ENCODE measurements at places on chromosomes 7 and 10. TPM values are rescaled to one million over a fixed set of nuclear protein-coding genes. Genes with fewer than 3 reads are reported as not detected.

DNA sequence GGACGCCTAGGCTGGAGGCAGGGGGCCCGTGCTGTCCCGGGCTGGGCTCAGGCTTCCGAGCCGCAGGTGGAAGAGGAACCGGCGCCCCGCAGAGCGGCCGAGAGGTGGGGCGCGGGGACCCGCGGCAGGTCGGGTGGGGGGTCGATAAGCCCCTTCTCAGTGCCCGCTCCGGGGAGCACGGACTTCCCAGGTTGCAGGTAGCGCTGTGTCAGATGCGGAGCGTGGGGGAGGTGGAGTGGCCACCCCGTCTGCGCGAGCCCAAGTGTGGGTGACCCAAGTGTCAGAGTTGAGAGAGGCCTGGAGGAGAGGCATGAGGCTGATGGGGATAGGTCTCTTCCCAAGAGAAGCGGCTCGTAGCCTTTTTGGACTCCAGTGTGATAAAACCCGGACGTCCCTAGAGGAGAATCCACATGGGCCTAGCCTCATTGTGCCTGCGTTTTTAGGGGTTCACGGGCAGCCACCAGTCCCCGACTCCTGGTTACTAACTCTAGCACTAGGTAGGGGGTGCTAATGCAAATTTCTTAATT, 580 bp downstream of the EEPD1 start:
- no peak for DNase-seq

DNA sequence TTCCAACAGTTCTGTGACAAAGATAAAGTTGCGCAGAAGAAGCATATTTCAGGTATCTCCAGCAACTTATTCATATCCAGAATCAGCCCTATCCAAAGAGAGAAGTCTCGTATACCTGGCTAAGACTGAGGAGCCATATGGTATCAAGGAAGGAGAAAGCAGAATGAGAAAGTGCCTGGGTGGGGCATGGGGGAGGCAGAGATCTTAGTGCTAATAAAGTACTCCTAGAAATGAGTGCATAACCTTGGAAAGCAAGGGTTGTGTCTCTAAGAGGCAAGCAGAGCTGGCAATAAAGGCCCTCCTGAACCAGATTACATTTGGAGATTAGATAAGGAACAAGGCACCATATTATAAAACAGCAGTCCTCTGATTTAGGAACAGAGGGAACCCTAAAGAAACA, 12.7 kb downstream of the TASOR2 start:
- DNase-seq, result no peak

- no peak for DNase-seq
Observed at GRCh38 chr7:148402159-148402558, 188.4 kb upstream of the C7orf33 start.

DNA sequence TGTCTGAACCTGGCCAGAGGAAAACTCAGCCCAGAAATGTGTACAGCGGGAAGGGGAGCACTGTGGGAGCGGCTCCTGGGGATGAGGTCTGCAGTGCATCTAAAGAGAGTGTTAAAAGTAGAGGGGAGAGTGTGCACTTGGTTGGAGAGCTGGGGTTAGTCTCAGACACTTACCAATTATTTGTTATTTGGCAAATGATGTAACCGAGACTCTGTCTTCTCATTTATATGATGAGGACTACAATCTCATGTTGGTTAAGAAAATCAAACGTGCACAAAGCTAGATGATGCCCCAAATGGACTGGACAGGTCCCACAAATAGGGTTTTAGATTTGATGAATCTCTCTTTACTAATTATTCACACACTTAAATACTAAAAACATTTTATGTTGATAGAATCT, 962.4 kb downstream of the GATA3 start:
- DNase-seq, result no peak

DNA sequence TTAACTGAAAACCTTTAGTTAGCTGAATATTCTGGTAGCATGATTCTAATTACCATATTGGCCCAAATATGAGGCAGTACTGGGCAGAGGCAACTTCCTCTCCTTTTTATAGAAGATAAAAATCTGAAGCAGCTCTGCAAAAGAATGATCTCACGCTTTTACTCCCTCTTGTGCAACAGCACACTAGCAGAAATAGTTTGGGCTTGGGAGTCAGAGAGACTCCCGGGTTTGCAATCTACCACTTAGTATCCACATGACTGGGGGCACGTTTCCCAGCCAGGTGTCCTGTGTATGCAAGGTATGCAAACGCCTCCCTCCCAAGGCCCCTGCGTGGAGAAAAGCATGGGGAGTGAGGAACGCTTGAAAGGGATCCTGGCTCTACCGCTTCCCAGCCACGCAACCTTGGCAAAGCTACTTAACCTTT, 47.2 kb upstream of the RHEB start:
- no peak for DNase-seq

DNA sequence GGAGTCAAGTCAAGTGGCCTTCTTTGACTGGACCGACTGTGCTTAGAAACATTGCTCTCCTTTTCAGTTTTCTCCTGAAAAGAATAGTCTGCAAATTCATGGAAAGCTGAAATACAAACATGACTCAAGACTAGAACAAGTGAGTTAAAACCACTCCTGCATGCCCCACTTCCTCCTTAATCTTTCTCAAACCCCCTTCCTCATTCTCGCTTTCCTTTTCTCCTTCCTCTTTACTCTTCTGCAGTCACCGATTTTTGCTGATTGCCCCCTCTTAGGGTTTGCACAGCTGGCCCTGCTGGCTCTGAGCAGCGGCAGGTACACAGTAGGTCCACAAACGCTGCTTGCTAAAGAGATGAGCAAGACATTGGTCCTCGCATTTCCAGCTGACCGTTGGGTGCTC, 34.8 kb upstream of the MKI67 start:
- no peak for DNase-seq

DNA sequence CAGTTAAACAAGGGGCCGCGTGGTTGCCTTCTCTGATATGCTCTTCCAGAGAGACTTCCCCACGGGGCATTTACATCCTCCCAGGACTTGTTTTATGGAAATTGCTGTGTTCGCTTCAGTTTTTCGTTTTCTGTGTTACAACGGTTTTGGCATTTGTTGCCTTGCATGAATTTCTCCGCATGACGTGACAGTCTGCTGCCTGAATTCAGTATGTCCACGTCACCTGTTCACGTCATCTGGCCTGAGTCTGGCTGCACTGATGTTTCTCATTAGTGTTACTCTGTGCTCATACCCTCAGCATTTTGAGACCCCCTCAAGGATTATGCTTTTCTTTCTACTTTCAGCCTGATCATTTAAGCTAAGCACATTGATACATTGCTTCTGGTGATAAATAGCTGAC, 49.1 kb upstream of the INSYN2A start:
- DNase-seq, result no peak

- peak; percentile 43 for DNase-seq
Observed at GRCh38 chr10:87850742-87851205, 12.6 kb downstream of the KLLN start.

DNA sequence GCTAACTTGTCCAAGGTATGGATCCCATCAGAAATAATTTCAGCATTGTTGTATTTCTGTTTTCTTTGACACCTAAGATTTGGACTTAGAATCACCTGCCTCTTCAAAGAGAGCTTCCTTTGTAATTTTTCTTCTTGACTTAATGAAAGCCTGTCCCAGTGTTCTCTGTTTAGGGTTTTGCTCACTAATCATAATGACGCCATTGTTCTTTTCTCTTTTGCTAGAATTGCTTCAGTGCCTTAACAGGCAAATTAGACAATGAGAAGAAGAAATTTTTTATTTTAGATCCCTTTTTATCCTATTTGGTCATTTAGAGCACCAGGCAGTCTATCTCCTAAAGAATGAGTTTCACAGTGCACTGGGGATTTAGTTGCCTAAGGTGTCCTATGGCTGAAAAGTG, 128.5 kb downstream of the SND1 start:
- DNase-seq, result no peak

- DNase-seq, result no peak
Observed at GRCh38 chr7:107960272-107960671, 42.7 kb downstream of the LAMB1 start.

DNA sequence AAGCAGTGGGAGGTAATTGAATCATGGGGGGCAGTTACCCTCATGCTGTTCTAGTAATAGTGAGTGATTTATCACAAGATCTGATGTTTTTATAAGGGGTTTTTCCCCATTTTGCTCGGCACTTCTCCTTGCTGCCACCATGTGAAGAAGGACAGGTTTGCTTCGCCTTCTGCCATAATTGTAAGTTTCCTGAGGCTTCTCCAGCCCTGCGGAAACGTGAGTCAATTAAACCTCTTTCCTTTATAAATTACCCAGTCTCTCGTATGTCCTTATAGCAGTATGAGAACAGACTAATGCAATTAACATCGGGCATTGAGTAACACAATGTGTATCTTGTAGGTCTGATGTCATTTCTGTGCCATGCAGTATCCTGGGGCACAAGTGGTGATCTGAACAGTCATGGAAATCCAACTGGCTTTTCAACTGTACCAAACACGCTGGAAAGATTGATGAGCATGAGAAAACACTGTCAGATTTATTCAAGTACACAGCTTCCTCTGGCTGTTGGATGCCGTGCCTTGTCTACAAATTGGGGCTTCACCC, 208.6 kb upstream of the KIAA1217 start:
- DNase-seq, result no peak

DNA sequence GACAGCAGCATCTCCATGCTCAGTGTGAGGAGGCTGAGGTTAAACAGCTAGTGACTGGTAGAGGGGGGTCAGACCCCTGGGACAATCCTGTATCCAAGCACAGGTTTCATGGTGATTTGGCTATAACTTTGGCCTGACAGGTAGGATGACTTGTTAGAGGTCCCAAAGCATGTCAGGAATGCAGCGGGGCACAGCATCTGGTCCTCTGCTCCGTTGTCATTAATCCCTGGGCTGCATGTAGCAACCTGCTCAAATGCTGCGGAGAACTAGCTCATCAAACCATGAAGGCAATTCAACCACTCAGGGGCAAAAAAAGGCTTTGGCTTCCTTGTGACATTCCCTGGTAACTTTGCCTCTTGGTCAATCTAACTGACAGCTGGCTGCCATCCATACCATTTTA, 26.8 kb downstream of the WNT2 start:
- DNase-seq, result no peak

- no peak for DNase-seq
Observed at GRCh38 chr10:37948210-37948609, 28.2 kb downstream of the ZNF25 start.

- no peak for DNase-seq
Observed at GRCh38 chr10:25120188-25120587, 54.6 kb upstream of the GPR158 start.

DNA sequence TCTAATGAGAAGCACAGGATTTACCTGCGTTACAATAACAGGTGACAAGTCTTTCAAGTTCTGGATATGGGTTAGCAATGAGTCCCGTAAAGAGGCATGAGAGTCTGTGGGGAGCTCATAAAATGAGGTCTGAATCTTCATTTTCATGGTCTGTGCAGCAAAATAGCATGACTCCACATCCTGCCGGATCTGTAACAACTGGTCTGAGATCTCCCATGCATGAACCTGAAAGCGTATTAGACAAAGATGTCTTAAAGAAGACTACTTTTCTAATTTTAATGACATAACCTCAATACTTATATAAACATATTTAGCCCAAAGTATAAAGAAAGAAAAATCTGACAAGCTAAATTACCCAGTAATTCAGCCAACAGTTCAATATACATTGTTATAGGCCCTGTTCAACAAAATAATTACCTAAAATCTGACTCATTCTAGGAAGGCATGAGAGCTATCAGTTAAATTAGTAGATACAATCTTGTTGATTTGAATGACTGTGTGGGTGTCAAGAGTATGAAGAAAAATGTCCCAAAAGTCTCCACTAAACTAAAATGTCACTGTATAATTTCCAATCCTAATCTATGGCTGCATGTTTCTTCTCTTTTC, 36.9 kb downstream of the TNPO3 start:
- no peak for DNase-seq

- no peak for DNase-seq
Observed at GRCh38 chr10:54484186-54484585, 316.8 kb downstream of the PCDH15 start.

DNA sequence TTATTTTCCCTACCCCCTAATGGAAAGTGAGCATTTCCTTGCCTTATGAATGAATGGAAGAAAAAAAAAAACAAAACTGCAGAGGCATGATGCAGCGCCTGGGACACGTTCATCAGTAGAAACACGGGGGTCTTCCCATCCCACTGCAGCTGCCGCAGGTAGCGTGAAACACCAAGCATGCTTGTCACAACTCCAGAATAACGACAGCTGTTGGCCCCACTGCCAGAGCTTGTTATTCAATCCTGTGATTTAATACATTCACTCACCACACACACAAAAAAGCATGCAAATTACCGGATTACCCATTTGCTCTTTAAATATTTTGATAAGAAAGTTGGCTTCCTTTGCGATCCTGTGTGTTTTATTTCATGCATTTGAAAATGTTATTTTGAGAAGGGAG, 48.4 kb upstream of the GNA12 start:
- DNase-seq, result no peak

VOPP1 gene
- 22.6 TPM for polyA plus RNA-seq

CPA1 gene
- polyA plus RNA-seq, result 0.07 TPM

ITGA8 gene
- 0.46 TPM for polyA plus RNA-seq

ANKRD30A gene
- polyA plus RNA-seq, result not detected

OR13A1 gene
- polyA plus RNA-seq, result not detected

PVRIG gene
- 0.58 TPM for polyA plus RNA-seq

TACR2 gene
- polyA plus RNA-seq, result 0.12 TPM

LRMDA gene
- polyA plus RNA-seq, result 15.8 TPM

C10orf105 gene
- not detected for polyA plus RNA-seq

SLC26A5 gene
- 1.1 TPM for polyA plus RNA-seq

ABCB4 gene
- 61.5 TPM for polyA plus RNA-seq

Data from liver (tissue), 10 donors.